ENCODE measurements at places on chromosomes 7 and 10.

DNA sequence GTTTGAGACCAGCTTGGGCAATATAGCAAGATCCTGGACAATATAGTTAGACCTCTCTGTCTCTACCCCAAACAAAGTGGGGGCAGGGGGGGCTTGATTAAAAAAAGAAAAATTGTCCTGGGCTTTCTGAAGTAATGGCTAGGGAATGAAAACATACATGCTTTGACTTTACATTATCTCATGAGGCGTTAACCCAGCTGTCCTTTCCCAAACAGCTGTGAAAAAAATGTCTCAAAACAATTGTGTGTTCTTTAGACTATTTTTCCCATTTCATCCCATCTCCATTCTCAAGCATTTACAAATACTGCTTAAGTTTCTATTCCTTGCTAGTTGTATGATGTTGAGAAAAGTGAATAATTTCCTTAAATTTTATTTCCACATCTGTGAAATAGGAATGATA lies 27.0 kb upstream of the CDK13 start:
- no peak for DNase-seq

DNA sequence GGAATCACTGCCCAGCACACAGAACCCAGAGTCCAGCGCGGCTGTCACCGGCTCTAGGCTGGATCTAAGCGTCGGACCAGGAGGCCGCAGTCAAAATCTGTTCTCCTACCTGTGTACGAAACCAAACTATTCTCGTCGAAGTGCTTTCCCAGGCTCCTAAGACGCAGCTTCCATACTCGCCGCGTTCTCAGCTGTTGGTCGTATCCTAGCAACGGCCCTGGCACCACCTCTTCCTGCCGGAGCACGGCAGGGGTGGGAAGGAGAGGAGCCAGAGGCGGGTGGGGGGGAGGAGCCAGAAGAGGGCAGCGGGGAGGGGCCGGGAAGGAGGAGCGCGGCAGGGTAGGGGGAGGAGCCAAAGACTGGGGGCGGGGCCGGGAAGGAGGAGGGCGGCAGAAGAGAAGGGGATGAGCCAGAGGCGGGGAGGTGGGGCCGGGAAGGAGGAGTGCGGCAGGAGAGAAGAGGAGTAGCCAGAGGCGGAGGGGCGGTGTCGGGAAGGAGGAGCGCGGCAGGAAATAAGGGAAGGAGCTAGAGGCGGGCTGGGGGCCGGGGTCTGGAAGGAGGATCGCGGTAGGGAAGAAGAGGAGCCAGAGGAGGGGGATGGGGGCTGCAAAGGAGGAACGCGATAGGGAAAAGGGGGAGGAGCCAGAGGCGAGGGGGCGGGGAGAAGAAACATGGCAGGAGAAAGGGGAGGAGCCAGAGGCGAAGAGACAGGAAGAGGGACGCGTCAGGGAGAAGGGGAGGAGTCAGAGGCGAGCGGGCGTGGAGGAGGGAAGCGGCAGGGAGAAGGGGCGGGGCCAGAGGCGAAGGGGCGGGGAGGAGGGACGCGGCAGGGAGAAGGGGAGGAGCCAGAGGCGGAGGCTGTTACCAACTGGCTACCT lies at the start of gene IQUB:
IQUB (minus strand) TSS at position 213 of the 878 bp plus-strand sequence. CDS start 22,255 bp downstream, outside the sequence.
- peak; percentile 94 for DNase-seq

DNA sequence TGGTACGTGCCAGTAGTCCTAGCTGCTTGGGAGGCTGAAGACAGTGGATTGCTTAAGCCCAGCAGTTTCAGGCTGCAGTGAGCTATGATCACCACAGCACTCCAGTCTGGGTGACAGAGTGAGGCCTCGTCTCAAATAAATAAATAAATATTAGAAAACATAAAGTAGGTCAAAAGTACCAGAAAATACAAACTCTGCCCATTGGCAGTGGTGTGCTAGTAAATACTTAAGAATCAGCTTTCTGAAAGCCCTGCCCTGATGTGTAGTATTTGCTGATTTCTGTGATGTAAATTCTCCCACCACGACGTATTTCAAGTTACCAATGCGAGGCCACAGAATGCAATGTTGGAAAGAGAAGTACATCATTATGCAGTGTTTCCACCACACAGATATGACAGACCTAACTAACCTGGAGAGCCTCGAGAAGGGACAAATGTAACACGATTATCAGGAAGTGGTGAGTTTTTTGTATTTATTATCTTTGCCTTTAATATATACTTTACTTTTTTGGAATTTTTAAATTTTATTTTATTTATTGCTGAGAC lies 11.8 kb upstream of the MAP3K8 start:
- no peak for DNase-seq

- DNase-seq, result no peak
Observed at GRCh38 chr7:50409856-50410745, 40.0 kb downstream of the FIGNL1 start.

DNA sequence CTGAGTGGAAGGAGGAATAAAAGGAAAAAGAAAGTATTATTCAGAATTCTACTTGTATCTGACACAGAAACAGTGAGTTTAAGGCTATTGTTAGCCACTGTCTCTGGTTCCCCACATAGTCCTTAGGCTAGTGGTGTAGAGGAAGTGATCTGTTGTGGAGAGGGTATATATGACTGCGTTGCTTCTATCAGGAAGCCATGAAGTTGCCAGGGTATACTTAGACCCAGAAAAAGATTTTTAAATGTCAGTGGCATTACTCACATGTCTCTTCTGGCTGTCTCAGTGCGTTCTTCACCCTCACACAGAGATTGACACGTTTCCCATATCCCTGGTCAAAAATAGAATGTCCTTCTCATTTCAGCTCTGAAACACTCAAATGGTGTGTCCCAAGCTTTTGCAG lies 72.7 kb downstream of the SEM1 start:
- no peak for DNase-seq

GRCh38 chr10:10872764-10873163 lies 144.9 kb upstream of the CELF2 start:
- DNase-seq, result no peak

All from AG09319 (cell line).